ENCODE measurements at places on chromosomes 11 and 22.

GRCh38 chr11:67349036-67349435, 4.3 kb downstream of the POLD4 start:
- no peak for DNase-seq

- DNase-seq, result no peak
These were observed 4.4 kb downstream of the TMEM258 start for GRCh38 chr11:61787928-61788491.

GRCh38 chr22:46732513-46732912, 5.5 kb downstream of the CERK start:
- DNase-seq, result no peak

DNA sequence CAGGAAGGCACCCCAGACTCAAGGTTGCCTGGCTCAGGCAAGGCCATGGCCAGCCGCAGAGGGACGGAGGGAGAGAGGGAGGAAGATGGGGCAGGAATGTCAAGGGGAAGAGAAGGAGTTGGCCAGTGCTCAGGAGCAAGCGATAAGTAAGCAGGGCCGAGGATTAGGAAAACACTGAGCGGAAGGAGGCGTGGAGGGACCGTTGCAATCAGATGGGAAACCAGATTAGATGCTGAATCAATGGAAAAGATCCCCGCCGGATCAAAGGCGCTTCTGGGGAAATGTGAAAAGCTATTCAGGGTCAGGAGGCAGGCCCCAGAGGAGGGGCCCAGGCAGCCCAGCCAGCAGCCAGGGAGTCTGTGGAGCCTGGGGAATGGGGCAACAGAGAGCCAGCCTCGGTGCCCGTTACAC, 26.6 kb upstream of the MYEOV start:
- DNase-seq, result no peak

GRCh38 chr11:118633979-118634378, 26.6 kb downstream of the PHLDB1 start:
- no peak for DNase-seq

DNA sequence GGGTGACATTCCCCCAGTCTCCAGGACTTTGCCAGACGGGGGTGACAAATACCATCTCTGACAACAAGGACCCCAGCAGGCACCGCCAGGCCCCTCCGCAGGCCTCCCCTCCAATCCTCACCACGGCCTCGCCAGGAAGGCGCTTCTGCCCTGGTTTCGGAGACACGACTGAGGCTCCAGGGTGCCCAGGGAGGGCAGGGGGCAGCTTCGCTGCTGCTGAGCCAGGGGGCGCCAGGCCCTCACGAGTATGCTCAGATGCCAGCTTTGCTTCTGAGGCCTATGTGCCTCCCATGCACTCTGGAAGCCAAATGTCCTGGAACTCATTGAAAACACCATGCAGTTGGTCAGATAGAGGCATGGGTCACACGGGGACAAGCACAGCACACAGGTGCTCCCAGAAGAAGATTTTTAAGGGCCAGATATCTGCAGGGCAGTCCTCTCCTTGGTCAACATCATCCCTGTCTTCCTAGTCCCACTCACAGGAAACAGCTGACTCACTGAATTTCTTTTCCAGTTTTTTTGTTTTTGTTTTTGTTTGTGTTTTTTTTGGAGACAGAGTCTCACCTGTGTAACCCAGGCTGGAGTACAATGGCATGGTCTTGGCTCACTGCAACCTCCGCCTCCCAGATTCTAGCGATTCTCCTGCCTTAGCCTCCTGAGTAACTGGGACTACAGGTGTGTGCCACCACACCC, 19.9 kb downstream of the BID start:
- DNase-seq, result no peak

DNA sequence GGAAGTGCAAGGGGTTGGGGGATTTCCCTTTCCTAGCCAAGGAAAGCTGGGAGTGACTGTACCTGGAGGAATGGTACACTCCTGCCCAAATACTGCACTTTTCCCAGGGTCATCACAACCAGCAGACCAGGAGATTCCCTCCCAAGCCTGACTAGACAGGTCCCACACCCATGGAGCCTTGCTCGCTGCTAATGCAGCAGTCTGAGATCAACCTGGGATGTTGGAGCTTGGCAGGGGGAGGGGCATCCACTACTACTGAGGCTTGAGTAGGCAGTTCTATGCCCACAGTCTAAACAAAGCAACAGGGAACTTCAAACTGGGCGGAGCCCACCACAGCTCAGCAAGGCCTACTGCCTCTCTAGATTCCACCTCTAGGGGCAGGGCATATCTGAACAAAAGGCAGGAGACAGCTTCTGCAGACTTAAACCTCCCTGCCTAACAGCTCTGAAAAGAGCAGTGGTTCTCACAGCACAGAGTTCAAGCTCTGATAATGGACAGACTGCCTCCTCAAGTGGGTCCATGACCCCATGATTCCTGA, 58.5 kb downstream of the SLC22A9 start:
- no peak for DNase-seq
